Gastrocnemius medialis (tissue), 4 donors: ENCODE measurements at places on chromosomes 4 and X.
A peak's percentile ranks its signal among the peaks of the same experiment; 100 is the strongest.

DNA sequence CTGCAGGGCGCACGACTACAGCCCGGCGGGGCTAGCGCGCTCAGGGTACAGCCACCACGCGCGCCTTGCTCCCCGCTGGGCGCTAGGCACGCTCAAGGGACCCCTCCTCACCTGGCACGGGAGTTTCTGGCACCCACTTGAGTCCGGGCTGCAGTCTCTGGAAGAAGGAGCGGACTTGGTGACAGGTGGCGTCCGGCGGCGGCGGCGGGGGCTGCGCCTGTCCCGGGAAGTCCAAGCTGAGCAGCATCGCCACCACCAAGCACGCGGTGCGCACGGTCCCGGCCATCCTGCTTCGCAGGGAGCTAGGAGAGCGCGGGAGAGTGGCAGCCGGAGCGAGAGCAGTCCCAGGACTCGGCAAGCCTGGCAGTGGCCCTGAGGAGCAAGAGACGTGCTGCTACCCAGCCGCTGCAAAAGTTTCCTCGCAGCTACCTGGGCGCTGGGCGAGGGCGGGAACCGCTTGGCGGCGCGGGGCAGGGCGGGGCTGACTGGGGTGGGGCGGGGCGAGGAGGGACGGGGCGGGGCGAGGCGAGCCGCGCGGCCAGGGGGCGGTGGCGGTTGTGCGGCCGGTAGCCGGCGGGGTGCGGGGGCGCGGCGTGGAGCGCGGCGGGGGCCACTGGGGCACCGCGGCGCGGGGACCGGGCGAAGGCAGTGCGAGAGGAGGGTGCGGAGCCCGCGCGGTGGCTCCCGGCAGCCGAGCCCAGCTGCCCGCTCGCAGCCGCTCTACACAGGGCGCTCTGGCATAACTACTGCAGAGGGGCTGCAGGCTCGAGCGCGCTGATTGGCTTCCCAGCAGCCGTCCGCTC is at the start of gene GPC3:
TSS of gene GPC3 (minus strand) at position 431 of the 803 bp plus-strand sequence.
- no peak for DNase-seq

DNA sequence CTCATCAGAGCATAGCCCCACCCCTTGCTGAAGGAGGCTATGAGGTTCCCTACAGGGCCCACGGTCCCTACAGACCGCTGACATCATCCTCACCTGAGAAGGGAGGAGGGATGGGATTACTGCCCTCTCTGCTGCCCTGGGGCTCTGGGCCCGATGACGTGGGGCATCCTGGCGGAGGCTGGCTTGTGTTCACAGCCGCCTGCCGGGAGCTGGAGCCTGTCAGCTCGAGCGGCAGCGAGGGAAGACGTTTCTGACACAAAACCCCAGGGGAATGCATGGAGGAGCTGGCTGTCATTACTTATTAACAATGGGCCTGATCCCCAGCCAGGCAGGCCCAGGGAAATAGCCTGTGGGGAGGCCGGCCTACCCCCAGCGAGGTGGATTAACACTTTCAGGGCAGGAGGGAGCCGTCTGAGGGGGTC is 106.6 kb upstream of the ATP6AP2 start:
- DNase-seq: no peak

DNA sequence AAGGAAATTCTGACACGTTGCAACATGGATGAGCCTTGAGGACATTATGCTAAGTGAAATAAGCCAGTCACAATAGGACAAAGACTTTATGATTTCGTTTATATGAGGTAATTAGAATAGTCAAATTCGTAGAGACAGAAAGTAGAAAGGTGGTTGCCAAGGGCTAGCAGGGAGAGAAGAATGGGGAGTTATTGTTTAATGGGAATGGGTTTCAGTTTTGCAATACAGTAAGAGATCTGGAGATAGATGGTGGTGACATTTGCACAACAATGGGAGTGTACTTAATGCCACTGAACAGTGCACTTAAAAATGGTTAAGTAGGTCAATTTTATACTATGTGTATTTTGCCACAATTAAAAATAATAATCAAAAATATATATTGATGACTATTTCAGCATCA is 43.4 kb upstream of the TMEM154 start:
- DNase-seq: no peak

- no peak for DNase-seq
Measured at GRCh38 chrX:84320023-84320422, 132.0 kb upstream of the RPS6KA6 start.

- DNase-seq: no peak
Measured at GRCh38 chr4:100208459-100208858, 18.2 kb upstream of the DDIT4L start.

DNA sequence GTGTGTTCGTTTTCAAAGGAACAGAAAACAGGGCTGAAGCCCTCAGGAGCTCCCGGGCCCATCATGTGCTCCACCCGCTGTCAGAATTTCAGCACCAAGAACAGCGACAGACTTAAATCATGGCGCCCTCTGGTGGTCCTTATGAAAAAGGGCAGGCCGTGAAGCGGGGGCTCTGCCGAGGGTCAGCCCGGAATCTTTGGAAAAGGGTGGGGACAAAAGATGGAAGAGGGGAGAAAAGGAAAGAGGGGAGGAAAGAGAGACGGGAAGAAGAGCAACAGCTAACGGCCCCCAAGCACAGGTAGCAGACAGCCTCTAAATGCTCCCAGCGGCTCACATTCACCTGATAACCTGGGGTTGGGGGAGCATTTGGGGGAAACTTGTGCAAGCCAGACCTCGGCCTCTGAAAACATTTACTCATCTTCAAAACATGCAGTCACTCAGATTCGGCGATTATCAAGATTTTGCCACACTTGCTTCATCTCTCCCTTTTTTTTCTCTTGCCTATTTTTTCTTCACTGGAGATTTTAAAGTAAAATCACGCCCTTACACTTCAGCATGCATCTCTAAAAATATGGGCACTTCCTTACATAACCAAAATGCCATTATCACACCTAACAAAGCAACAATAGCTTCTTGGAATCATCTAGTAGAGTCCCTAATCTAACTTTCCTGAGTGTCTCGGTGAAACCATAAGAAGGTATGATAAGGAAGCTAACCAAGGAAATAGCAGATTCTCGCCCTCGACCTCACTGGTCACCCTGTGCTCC is 28.1 kb upstream of the MAN2B2 start:
- DNase-seq: no peak

DNA sequence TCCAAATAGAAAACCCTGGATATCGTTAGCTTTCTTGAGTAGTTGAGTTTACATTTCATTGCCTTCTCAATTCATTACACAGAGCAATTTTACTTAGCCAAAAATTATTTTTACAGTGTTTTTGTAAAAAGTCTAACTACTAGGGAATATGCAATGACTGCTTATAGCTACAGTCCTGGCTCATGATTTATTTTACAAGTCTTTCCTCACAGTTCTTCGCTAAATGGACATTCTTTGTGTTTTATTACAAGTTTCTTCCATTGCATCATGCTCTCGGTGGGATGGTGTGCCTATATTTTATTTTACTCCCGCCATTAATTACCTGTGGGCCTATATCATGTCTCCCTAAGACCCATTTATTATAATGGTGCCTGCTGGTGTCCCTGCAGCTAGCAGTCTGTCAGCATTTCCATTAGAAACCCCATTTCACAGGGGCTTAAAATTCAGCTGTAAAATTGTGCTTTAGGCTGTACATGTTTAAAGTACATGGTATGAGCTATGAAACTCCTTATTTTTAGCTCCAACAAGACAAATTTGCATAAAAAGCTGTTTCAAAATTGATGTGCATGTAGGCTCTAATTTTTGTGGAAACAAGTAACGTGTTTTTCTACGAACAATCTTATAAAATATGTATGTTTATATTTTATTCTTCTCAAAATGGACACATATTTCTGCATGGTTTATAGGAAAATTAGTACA is 227.4 kb downstream of the SLC7A11 start:
- DNase-seq: no peak

DNA sequence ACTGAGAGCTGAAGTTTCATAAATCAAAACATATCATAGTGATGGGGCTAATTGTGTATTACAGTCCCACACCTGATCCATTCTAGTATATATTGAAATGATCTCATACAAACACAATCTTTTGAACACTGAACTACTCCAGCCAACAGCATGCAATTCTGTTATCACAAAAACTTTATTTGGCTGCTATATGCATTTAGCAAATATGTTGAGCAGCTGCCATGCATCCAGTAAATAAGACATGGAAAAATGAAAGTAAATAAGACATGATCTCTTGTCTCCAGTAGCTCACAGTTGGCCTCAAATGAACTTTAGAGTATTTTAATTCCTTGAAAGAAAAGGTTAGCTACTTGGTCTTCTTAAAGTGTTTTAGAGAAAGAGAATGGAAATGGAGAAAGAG is 2.1 kb downstream of the AMBN start:
- DNase-seq: no peak

DNA sequence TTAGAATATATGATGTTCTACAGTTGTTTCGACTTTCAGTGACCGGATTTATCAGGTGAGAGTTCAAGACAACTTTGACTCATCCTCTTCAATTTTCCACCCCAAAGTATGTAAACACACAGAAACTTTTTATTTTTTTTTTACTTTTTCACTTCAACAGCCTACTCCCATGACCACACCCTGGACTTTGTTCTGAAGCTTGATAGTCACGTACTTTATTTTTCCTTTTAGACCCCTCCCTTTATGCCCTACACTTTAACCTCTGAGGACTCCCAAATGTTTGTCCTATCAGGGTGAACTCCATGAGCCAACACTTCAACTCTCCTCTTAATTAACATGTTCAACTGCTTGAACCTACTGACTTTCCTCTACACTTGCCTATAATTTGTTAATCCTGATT is 2.5 kb upstream of the DDX60 start:
- no peak for DNase-seq

- no peak for DNase-seq
Measured at GRCh38 chr4:125334926-125335325, 20.2 kb downstream of the FAT4 start.

DNA sequence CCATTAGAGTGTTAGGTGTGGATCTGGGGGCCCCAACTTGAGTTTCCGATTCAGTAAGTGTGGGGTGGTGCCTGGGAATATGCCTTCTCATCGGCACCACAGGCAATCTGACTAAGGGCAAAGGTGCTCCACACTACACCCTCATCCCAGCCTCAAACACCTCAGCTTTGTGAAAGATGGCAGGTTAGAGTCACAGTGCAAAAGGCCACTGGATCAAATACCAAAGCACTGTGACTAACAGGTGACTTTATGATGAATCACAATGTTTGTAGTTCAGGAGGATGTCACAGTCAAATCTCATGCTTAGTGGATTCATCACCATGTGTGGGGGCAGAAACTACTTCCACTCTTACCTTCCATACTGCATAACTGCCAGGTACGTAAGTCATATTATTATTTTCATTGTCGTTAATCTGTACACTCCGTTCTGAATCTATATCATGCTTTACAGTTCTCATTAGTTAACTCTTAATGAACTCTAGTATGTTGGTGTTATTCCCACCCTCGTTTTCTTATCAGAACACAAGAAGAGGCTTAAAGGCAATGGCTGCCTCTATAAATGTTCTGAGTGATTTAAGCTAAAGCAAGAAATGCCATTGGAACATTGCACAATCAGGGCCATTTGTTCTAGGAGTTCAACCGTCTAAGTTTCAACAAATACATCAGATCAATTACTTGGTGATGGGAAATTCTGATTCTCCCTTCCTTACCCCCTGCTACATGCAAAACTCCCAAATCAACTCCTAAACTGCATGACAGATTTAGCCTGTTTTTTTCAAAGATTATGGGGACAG is 50.2 kb downstream of the PRKG2 start:
- DNase-seq: no peak

DNA sequence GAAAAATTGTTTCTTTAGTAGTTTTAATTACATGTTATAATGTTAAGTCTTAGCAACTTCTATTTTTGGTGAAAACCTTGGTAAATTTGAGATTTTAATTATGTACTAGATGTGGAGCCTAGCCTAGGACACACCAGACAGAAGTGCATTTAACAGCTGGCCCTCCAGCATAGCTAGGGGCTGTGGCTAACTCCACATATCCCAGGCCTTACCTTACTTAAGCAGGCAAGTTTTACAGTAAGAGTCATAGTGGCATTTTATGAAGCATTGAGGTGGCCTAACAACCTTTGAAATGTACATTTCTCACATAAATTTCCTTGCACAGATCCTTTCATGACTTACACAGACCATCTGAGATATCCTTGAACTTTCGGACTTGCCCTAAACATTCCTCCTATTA is 71.6 kb upstream of the C4orf54 start:
- DNase-seq: no peak

- peak; percentile 10 for DNase-seq
Measured at GRCh38 chr4:78776729-78777575, 802 bp downstream of the BMP2K start.

- DNase-seq: no peak
Measured at GRCh38 chr4:116632269-116632668, 453.1 kb downstream of the TRAM1L1 start.

- no peak for DNase-seq
Measured at GRCh38 chr4:40058121-40058520, 1.5 kb downstream of the N4BP2 start.

- DNase-seq: no peak
Measured at GRCh38 chr4:183600189-183600685, 58.7 kb downstream of the RWDD4 start.

GRCh38 chr4:112448306-112449132 is 67.5 kb downstream of the NEUROG2 start:
- DNase-seq: no peak

- DNase-seq: no peak
Measured at GRCh38 chr4:189313064-189313463, 627.6 kb upstream of the FRG1 start.

- no peak for DNase-seq
Measured at GRCh38 chr4:8939160-8939839, 67.7 kb upstream of the HMX1 start.

DNA sequence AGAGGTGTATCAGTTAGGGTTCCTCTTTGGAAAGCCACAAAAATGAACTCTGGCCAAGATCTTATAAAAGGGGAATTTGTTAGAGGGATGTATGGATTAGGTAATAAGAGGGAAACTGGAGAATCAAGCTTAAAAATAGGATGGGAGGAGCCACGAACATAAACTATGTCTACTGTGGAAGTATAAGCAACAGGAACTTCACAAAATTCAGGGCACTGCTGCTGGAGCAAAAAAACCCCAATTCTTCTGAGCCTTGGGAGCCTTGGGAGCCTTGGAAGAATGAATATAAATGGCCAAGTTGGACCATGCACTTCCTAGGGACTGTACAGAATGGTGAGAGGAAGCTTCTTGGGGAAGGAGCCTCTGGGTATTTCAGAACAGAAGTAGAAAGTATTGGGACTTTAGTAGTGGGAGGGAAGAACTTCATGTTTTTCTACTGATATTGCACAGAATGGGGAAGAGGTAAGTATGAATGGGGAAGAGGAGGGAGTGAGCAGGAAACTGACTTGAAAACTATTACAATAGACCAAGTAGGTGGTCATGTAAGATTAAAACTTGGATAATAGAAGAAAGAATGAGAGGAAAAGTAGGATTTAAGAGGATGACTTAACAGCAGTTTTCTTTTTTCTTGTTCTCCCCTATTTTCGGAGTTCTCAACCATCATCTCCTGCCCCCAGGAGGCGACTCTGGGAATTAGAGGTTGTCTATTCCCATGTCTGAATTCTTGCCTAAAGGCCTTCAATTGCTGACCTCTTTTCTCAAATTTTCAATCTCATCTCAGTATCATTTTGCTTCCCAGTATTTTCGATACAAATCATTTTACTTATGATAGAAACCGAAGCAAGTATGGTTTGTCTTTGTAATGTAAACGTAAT is 44.4 kb upstream of the TAPT1 start:
- no peak for DNase-seq
